ENCODE measurements at places on chromosomes 7 and 10. TPM values are rescaled to one million over a fixed set of nuclear protein-coding genes. Genes with fewer than 3 reads are reported as not detected.

Gene SLC16A9
- total RNA-seq = 0.13 TPM

Gene TBXAS1
- total RNA-seq = 4.4 TPM

Gene DOCK1
- total RNA-seq = 67.6 TPM

Gene MAGI2
- total RNA-seq = 5.4 TPM

Gene FAM241B
- 29.1 TPM for total RNA-seq

Gene GPR15LG
- 0.41 TPM for total RNA-seq

Gene TAS2R39
- not detected for total RNA-seq

Gene ACADSB
- 19.2 TPM for total RNA-seq

Gene LIPF
- not detected for total RNA-seq

Gene RNF148
- not detected for total RNA-seq

Gene ZNF800
- 26.0 TPM for total RNA-seq

Gene AGR2
- total RNA-seq = 147 TPM

Gene ATP5F1C
- 189 TPM for total RNA-seq

Gene ZNF425
- total RNA-seq = 3.0 TPM

Gene PLPP4
- 0.18 TPM for total RNA-seq

Gene ZNF273
- total RNA-seq = 6.4 TPM

Gene ASB10
- total RNA-seq = not detected

Gene FAM170B
- not detected for total RNA-seq

Gene CYP3A4
- 0.15 TPM for total RNA-seq

Gene CALHM3
- total RNA-seq = not detected

Gene FBXO24
- 0.59 TPM for total RNA-seq

Gene BMPER
- not detected for total RNA-seq

Gene C7orf33
- total RNA-seq = not detected

Gene PILRB
- 73.2 TPM for total RNA-seq

Gene PAX4
- total RNA-seq = not detected

Gene CDK6
- 57.4 TPM for total RNA-seq

Gene SPDYE2
- total RNA-seq = not detected

Gene CDHR3
- total RNA-seq = 6.5 TPM

Gene ICA1
- total RNA-seq = 1.1 TPM

Gene PILRA
- 4.8 TPM for total RNA-seq

Gene GRM3
- total RNA-seq = not detected

Gene MBL2
- total RNA-seq = not detected

Gene DENND2A
- total RNA-seq = 1.4 TPM

Gene GDF2
- not detected for total RNA-seq

Gene SLC29A4
- total RNA-seq = 38.9 TPM

Gene PAPOLB
- total RNA-seq = not detected

Gene ANKRD1
- 0.26 TPM for total RNA-seq

Gene SLC26A5
- not detected for total RNA-seq

Gene C10orf95
- 0.21 TPM for total RNA-seq

Gene HOXA6
- total RNA-seq = 3.3 TPM

Gene LSM8
- total RNA-seq = 27.9 TPM

Data from Panc1 (cell line).